Activated T-helper 9 cell treated with anti-CD3 and anti-CD28 coated beads, Interleukin-2, amount 50 U/mL, for 16 hours (primary cell): ENCODE measurements at places on chromosomes 3 and 15.

- DNase-seq = no peak
Observed at GRCh38 chr3:22982981-22983587, 220.0 kb upstream of the UBE2E2 start.

DNA sequence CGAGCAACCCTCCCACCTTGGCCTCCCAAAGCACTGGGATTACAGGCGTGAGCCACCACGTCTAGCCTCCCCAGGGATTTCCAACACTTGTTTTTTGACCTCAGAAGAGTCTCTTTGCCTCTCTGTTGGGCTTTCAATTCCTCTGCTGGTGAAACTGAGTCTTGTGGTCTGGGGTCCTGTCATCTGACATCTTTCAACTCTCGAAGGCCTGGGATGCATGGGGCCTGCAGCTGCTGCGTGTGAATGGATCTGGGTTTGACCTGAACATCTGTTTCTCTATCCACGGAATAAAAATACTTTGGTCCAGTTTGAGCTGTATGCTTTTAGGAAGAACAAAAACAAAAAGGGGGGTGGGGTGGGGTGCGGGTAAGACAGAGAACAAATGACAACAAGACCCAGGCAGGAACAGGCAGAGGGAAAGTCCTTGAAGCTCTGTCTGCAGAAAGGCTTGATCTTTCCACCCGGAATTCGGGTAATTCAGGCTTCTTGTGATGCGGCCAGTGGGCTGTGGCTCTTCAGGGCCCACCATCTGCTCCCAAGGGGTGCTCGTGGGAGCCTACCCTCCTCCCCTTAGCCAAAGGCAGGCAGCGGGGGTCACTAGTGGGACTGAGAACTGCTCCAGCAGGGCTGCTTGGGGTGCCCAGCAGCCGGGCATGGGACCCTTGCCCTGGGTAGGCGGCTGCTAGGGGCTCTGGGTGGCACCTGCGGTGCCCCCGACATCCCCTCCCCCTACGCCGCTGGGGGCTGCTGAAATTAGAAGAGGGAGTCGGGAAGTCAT, 71.5 kb downstream of the SLC12A8 start:
- no peak for DNase-seq

DNA sequence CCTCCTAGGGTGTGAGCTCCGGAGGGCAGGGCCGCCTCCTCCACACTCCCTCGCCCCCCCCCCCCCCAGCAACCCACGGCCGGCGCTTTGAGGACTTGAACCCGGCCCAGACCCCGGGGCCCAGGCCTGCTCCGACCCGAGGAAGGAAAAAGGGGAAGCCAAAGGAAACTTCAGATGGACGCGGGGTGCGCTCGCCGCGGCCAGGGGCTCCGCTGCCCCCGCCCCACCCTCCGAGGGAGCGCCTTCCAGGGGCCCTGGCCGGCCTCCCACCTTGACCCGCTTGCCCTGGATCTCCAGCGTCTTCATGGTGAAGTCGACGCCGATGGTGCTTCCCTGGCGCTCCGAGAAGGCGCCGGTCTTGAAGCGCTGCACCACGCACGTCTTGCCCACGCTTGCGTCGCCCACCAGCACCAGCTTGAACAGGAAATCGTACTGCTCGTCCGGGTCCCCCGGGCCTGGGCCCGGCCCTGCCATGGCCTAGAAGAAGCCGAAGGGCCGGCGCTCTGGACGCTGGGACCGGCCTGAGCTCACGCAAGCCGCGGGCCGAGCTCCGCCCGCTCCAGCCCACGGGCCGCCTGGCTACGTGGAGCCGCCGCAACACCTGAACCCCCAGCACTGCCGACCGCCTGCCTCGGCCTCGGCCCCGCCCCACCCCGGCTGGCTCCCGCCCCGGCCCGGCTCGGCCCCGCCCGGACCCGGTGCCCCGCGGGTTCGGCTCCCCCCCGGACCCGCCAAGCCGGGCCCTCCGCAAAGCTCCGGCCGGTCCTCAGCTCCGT, 400 bp downstream of the RAB43 start:
- no peak for DNase-seq

DNA sequence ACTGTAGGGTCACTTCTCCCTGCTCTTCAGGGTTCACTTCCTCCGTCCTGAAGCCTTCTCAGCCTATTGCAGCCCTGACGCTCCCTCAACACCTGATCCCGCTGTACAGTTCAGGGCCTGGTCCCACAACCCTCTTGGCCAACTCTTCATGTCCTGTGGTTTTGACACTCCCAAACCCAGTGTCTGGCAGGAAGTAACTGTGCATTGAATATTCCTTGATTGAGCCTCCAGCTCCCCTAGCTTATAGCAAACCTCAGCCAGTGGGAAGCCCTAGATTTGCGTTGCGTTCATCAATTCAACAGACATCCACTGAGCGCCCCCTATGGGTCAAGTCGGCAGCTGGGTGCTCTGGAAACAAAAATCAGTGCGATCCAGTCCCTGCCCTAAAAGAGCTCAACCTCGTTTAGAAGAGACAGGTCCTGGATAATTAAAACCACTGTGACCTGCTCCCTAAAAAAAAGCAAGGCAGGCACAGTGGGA, 13.5 kb downstream of the UBAP1L start:
- DNase-seq = no peak
